ENCODE measurements at places on chromosomes 2 and 18. TPM values are rescaled to one million over a fixed set of nuclear protein-coding genes. Genes with fewer than 3 reads are reported as not detected.

DNA sequence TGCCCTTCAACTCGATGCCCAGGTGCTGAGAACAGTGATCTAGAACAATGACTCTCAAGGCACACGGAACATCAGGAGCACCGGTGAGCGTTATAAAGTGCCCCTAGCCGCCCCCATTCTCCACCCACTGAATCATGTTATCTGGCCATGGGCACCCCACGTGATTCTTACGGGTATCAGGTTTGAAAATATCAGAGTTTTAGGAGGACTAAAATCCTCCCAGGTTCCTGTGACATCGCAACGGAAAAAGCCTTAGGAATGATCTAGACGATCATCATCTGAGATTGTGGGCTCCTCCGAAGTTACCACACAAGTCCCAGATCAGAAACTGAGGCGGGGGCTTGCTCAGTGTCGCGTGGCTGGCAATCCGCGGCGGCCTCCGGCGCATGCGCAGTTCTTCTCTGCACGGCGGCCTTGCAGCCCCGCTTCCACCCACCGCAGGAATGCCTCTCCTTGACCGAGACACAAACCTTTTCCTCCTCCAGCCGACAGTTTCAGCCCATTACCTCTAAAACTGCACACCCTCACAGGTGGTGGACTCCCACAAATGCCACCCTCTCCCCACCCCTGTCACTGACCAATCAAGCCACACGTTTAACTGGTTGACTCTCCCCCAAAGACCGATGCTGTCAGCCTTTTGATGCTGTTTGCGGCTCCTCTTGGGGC is 5.8 kb upstream of the MRPL33 start:
- no peak for DNase-seq

PDE11A gene
- 0.04 TPM for total RNA-seq

SERPINB12 gene
- not detected for total RNA-seq

DNA sequence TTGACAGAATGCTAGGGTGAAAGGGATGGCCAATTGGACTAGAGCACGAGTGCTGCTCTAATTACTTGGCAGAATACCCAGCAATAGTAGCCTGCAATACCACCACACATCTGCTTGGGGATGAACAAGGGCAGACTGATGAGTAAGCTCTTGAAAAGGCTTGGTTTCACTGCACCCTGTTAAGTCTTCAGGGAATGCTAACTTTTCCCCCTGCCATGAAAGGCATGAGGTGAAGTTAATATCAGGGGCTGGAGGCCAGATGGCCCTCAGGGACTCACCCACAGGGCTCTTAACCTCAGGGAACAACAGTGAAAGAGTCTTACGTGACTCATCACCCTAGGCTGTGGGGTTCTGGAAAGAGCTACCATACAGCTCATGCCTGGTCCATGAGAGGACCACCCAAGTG is 51.7 kb upstream of the MYL1 start:
- DNase-seq, result no peak

- DNase-seq, result no peak
These were observed 92.6 kb downstream of the ACTR2 start for GRCh38 chr2:65320042-65320725.

GRCh38 chr2:236901956-236902355 is 183.7 kb upstream of the COPS8 start:
- DNase-seq, result no peak

DNA sequence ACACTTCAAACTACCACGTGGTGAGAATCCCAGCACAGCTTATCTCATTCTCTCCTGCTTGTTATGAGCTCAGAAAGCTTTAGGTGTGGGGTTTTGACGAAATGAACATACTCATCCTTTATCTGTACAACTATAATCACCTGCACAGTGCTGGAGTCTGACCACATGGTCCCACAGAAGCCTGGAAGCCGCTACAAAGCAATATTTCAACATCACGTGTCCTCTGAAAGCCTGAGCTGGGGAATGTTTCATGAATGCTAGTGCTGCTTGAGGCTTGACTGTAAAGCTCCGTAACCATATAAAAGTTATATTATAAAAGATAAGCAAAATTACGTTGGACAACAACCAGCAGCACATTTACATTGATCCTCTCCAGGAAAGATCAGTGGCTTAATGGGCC is 43.9 kb downstream of the PIEZO2 start:
- no peak for DNase-seq

MALL gene
- total RNA-seq, result 72.2 TPM

GRCh38 chr2:6526093-6526824 is 339.4 kb downstream of the CMPK2 start:
- DNase-seq, result no peak
